ENCODE measurements at places on chromosomes 7 and 10. TPM values are rescaled to one million over a fixed set of nuclear protein-coding genes. Genes with fewer than 3 reads are reported as not detected.

ELN gene
- total RNA-seq, result 0.70 TPM

FGL2 gene
- total RNA-seq, result not detected

- no peak for DNase-seq
Observed at GRCh38 chr7:134333943-134334342, 17.2 kb upstream of the SLC35B4 start.

- DNase-seq, result peak; percentile 10
Observed at GRCh38 chr10:48926255-48926654, 13.4 kb downstream of the LRRC18 start.
